ENCODE measurements at places on chromosomes 4 and X.

DNA sequence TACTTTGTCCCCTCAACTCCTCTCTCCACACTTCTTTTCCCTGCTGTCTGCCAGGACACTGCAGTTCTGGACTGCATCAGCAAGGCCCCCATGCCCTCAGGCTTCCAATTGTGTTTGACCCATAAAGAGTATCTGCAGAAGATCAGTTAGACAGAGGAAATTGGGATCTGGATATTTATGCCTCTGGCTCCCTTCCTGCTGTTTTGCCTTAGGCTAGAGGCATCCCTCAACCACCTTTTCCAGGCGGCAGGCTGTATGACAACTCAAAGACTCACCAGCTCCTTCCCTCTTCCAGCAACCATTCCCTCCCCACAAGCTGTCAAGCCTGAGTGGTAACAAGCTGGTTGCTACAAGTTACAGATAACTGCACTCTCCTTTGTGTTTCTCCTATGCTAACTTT lies 66.4 kb upstream of the NDP start:
- DNase-seq: no peak

DNA sequence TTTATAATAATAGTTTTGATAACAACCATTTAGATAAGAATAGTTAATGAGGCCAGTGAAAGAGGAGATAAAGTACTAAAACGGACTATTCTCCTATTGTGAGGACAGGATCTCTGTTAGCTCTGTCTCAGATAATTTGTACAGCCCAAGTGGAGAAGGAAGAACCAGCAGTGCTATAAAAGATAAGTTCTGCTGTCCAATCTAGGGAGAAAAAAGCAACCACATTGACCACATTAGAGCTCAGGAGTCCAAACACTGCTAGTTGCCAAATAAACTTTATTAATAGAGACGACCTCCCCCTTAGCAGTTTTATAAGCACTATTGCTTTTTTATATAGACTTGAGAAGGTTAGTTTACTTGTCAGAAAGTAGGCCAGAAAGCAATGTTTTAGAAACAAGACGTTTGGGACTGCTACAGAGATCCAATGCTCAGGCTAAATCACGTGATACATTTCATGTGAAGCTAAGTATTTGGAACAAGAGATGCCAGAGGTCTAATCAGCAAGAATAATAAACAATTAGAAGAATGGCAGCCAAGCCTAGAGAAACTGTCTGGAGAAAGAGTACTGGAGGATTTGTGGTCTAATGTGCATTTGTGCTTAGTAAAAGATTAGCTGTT lies 15.9 kb downstream of the IL15 start:
- DNase-seq: no peak

GRCh38 chrX:10171249-10171648 lies 14.5 kb downstream of the CLCN4 start:
- DNase-seq: no peak

DNA sequence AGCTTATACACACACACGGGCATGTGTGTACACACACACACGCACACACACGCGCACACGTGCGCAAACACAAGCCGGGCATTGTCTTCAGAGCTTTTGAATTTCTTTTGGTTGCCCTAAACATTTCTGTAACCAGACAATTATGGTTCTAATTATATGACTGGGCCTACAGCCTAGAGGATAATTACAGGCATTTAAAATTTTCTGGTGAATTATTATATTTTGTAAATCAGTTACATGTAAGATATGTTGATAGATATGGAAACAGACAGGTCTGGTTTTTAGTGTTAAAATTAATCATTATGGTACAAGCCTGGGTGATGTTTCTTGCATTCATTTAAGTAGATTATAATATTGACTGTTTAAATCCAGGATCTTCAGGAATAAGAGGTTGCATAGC lies 1120.5 kb downstream of the ADGRL3 start:
- DNase-seq: no peak

DNA sequence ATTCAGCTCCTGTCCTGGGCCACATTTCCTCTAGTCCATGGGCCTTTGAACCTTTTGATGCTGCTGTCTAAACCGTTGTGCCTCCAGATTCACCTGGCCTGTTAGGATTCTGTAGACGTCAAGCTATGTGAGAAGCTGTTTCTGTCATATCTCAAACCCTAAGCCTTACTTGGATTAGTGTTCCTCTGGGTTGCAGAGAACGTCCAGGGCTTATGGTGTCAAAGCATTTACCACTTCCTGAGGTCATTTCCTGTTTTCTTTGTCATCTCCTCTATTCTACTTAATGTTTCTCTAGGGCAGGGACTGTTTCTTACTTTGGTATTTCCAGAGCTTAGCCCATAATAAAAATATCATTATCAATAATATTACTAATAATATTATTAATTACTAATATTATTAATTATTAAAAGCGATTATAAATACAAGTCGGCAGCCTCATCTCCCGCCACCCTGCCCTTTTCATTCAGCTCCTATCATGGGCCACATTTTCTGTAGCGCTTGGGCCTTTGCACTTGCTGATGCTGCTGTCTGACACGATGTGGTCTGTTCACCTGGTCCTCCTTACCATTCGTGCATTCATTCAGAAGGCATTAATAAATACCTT lies 19.1 kb downstream of the PRIMPOL start:
- no peak for DNase-seq

GRCh38 chr4:152862608-152863007 lies 73.5 kb upstream of the FHDC1 start:
- DNase-seq: no peak

DNA sequence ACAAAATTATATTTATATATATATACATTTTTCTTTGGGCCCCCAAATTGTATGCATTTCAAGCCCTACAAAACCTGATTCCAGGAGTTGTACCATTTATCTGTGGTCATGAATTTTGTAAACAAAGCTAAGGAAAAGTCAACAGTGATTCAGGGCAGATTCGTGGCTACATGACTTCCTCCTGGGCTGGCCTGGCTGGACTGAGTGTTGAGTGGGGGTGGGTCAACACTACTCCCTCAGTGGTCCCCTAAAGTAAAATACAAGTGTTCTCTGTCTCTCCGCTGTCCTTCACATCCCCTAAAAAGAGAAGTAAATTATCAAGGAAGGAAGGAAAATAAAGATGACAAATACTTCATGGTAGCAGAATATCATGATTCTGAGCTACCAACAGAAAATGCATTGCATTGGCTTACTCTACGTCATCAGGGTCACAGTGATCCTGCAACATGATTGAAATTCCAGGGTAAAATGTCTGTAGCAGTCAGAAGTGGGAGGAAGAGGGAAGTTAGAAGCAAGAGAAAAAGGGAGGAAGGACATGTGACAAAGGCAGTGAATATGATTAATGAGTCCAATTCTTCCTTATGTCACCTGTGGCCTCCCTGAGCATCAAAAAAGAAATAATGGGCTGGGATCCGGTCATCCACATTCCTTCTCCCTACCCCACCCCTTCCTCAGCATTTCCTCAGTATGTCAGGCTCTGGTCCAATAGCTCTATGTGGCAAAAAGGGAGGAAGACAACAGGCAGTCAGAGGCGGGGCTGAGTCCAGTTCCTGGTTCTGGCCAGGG lies 42.4 kb upstream of the MYOZ2 start:
- DNase-seq: no peak

DNA sequence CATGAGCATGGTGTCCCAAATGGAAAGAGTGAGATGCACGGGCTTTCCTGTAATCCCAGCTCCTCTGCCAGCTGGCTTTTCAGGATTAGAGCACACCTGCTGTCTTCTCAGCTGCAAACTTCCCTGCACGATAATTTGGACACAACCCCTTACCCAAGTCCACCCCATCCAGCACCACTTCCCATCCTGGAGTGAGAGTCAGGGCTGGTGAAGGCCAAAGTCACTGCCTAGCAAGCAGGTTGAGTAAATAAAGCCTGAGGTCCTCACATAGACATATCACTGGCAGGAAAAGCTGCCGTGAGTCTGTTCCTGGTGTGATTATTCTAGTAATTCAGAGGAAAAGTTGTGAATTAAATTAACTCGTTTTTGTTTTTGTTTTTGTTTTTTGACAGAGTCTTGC lies 113.9 kb upstream of the MBNL3 start:
- no peak for DNase-seq

DNA sequence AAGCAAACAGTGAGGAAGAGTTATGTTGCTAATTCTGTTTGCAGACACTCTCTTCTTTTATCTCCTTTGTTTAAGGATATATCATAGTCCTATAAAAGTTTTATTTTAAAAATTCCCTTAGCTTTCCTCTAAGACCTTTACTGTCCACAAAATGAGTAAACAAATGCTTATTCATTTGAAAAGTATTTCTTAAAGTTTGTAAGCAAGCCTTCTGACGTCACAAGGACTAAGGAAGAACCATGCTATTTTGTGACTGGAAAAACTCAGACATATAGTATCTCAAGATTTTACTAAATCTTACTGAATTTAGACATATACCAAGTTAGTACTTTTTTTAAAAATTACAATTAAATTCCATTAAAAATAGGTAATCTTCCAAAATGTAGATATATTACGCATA lies 5.2 kb upstream of the RBMXL3 start:
- DNase-seq: no peak

GRCh38 chr4:82900066-82900410 lies 497 bp upstream of the THAP9 start:
- DNase-seq: no peak

DNA sequence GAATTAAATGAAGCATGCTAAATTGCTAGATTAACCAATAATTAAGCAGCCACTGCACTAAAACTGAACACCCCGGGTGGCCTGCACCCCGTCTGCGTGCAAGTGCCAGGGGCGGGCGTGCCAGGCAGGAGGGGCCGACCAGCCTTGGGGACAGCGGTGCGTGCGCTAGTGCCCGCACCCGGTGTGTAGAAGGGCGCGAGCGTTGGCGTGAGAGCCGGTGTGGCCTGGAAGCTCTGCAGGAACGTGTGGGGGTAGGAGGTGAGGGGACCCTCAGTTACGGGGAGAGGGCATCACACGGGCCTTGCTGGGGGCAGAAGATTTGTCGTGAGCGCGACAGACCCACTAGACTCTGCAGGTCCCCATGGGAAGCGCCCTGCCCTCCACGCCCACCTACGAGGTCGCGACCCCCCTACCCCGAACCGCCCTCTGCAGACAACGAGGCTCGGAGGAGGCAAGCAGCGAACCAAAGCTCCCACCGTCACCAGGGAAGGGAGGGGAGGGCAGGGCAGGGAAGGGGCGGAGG lies 105.8 kb downstream of the FAM53A start:
- no peak for DNase-seq

GRCh38 chr4:108029731-108030130 lies 40.0 kb downstream of the HADH start:
- no peak for DNase-seq

- no peak for DNase-seq
These were observed 3.7 kb upstream of the FAT1 start for GRCh38 chr4:186727169-186727976.

GRCh38 chrX:24201216-24201615 lies 51.7 kb downstream of the ZFX start:
- DNase-seq: no peak

GRCh38 chr4:147755561-147756295 lies 23.8 kb downstream of the ARHGAP10 start:
- no peak for DNase-seq

DNA sequence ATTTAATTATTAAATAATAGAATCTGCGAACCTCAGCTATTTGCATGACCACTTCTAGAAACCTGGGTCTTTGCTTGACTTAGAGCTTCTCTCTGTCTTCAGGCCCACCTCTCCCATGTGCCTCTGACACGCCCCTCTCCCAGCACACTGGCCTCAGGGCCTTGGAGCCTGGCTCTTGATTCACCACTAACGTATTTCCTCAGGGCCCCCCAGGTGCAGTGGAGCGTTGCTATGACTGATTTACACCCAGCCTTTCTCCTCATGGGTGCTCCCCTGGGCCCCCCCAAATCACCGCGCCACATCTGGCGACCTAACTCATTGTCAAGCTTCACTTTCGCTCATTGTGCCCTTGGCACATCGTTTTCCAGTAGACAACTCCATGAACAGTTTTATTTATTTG lies 37.9 kb upstream of the TENM3 start:
- no peak for DNase-seq

- DNase-seq: no peak
These were observed 2.4 kb upstream of the CXorf66 start for GRCh38 chrX:139967750-139968149.

- DNase-seq: no peak
These were observed 67.7 kb downstream of the SMIM20 start for GRCh38 chr4:25981749-25982148.

DNA sequence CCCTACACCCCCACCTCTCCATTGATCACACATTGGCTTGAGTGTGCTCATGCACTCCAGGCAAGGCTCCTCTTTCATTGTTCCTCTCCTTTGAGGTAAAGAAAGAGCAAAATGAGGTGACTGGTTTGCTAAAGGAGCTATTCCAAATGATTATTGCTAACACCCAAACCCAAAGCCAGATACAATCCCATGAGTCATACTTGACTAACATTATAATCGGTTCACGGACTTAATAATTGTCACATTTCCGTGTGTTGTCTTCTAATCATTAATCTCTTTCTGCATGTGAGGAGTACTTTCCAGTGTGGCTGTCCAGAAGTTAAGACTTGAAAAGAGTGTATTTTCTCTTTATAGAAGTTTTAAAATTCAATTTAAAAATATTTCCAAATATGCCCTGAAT lies 174.3 kb upstream of the SFRP2 start:
- no peak for DNase-seq

- no peak for DNase-seq
These were observed 553.5 kb downstream of the TRAM1L1 start for GRCh38 chr4:116531870-116532269.

DNA sequence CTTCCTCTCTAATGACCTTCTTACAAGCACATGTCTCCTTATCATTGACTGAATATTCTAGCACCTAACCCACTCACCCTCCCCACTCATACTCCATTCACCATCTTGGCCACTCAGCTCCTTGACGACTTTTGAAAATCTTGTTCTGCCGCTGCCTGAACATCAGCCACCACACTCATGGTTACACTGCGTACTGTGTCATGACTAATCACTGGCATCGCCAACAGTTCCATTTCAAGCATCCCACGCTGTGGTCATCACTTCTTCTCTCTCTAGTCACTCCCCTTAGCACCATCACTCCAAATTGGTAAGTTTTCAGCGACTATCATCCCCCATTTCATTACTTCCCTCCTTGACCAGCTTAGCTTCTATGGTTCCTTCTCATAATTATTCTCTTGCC lies 352.8 kb downstream of the MAPK10 start:
- DNase-seq: no peak

- DNase-seq: no peak
These were observed 3.2 kb downstream of the TMEM165 start for GRCh38 chr4:55398966-55399365.

DNA sequence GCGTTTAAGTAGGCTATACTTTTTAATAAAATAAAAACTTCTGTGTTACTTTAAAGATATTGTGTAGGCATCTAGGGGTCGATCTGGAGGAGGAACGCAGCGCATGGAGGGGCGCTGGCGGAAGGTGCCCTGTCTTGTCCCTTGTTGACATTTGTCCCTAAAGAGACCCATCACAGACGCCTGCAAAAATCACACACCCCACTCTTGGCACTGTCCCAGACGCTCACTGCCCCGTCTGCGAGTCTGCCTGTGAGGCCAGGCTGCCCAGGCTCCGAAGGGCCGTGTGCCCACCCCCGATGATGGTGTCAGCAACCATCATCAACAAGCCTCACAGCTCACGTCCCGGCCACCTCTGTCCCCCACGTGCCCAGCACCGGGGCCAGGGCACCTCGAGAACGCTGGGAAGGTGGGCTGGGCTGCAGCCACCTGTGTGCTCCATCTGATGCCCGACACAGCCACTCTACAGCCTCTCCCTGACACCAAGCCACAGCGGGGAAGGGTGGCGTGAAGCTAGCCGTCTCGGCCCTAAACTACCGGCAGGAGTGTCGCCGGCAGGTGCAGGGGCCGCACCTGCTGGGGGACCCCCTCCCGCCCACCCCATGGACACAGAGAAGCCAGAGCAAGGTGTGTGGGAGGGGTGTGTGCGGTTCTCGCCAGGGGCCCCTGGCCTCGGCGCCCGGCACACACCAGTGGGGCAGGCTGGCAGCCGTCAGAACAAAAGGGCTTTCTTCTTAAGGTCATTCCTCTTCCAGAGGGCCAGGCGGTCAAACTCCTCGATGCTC lies 26.8 kb upstream of the AFAP1 start:
- no peak for DNase-seq

All from putamen (tissue), 1 donor.